CD4-positive, alpha-beta memory T cell (primary cell): ENCODE measurements at places on chromosomes 12 and 14.

GRCh38 chr12:124906606-124907261 lies 7.7 kb downstream of the UBC start:
- H3K36me3 ChIP-seq, result peaks cover 14% of the 10 kb centered on the region
- no peaks in the 10 kb centered on the region for H3K27me3 ChIP-seq
- no peak overlapping the region for H3K27ac ChIP-seq
- peak; percentile 90 for DNase-seq

DNA sequence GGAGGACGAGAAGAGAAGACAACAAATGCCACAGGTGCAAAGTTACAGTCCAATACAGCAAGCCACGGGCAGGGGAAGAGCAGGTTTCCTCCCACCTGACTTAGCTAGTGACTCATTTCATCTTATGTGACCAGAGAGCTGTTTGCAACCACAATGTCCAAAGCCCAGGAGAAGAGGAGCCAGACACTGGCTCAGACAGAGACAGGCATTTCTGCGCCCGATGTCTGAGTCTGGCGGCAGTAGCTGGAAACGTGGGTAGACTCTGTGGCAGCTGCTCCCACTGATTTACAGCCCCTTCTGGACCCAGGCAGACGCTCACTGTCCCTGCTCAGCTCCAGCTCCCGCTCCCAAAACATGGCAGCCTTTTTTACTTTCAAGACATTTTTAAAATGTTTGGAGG lies 60.0 kb downstream of the CHGA start:
- no peak overlapping the region for H3K4me3 ChIP-seq
- H3K27ac ChIP-seq, result no peak overlapping the region
- H3K27me3 ChIP-seq, result no peaks in the 10 kb centered on the region
- H3K36me3 ChIP-seq, result no peaks in the 10 kb centered on the region
- H3K4me1 ChIP-seq, result no peaks in the 10 kb centered on the region

DNA sequence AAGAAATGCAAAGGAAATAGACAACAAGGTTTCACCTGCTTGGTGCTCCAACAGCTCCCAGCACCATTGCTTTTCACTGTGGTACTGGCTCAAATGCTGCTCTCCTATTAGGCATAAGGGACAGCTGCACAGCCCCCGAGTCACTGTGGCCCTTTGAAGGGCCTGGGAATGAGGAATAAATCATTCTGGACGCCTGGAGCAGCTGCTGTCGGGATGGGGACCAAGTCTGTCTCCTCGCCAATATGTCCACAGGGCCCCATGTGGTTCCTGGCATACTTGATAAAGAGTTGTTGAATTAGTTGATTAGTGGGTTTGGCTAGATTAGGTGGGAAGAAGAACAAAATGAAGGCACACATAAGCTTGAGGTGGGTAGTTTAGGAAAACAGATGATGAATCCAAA lies 13.1 kb upstream of the NGB start:
- DNase-seq, result no peak
- H3K4me3 ChIP-seq, result no peak overlapping the region
- H3K4me1 ChIP-seq, result no peaks in the 10 kb centered on the region
- no peak overlapping the region for H3K27ac ChIP-seq

- peak overlapping the region; percentile 77 for H3K27ac ChIP-seq
- H3K4me1 ChIP-seq, result peaks cover 27% of the 10 kb centered on the region
- no peaks in the 10 kb centered on the region for H3K36me3 ChIP-seq
These were observed 589 bp downstream of the ATF1 start for GRCh38 chr12:50764286-50765094.

- no peak overlapping the region for H3K27ac ChIP-seq
- no peaks in the 10 kb centered on the region for H3K27me3 ChIP-seq
- no peak overlapping the region for H3K4me3 ChIP-seq
- no peaks in the 10 kb centered on the region for H3K4me1 ChIP-seq
- no peaks in the 10 kb centered on the region for H3K36me3 ChIP-seq
These were observed 95.7 kb downstream of the CEP128 start for GRCh38 chr14:80845856-80846255.
